ENCODE measurements at places on chromosomes 3 and 15.

DNA sequence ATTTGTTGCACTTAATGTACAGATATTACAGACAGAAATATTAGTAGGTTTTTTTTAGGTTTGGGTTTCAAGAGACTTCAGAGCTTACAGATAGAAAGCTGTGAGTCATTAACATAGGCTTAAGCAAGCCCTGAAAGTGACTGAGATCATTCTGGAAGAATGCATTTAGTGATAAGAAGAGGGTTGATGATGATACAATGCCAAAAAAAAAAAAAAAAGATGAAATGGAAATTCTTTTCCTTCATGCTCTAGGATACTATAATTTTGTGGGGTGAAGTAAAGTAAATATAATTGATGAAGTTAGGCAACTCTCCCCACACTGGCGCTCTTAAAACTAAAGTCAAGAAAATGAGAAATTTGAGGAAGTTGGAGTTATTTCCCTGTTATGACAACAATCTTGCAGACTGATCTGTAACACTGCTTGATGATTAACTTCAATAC lies 169.4 kb upstream of the ZNF385D start:
- no peak for DNase-seq

GRCh38 chr3:30702828-30703397 lies 96.5 kb downstream of the TGFBR2 start:
- DNase-seq: no peak

GRCh38 chr15:34154725-34155204 lies 52.9 kb downstream of the PGBD4 start:
- DNase-seq: no peak

- no peak for DNase-seq
These were observed 299.9 kb downstream of the UACA start for GRCh38 chr15:70463453-70463834.

DNA sequence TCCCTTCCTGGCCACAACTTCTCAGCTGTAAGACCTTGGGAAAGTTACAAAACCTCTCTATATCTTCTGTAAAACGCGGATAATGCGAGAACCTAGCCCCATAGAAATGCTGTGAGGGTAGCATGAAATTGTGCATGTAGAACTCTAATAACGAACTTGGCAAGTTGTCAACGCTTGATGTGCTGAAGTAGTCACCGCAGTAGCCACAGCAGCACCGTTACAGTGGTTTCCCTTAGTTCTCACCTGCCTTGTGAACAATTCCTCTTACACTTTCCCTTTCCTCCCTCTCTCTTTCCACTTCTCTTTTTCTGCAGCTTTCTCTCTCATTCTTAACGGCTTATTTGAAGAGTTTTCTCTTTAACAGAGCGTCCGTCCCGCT lies 447 bp upstream of the SHQ1 start:
- no peak for DNase-seq

GRCh38 chr3:29212789-29213433 lies 68.0 kb upstream of the RBMS3 start:
- DNase-seq: no peak

DNA sequence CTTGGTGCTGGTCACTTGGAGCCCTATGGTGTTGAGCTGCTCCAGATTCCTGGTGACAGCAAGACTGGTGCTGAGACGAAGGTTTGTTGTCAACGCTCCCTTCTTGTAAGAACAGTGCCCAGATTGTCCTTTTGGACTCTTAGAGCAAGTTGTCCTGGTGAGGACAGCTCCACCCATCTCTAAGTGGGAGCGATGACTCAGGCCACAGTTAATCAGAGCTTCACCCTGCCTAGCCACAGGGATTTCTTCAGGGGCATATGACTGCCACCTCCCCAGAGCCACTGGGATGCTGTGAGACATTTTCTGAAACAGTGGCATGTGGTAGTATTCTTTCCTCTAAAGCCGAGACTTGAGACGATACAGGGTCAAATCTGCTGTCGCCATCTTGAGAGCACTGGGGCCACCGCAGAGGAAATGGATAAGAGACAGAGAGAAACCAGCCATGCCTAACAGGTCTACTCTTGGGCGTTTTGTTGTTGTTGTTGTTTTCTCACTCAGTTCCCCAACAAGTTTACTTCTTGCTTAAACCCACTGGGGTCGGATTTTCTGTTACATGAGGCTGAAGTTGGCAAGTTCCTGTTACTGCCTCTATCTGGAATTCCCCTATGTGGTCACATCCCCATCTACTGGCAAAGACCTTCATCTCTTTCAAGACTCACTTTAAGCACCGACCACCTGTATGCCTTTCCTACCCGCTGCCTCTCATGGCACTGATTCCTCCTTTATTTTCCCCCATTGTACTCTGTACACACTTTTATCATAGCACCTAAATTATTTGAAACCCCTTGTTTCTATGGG lies 16.0 kb upstream of the PCOLCE2 start:
- DNase-seq: no peak

DNA sequence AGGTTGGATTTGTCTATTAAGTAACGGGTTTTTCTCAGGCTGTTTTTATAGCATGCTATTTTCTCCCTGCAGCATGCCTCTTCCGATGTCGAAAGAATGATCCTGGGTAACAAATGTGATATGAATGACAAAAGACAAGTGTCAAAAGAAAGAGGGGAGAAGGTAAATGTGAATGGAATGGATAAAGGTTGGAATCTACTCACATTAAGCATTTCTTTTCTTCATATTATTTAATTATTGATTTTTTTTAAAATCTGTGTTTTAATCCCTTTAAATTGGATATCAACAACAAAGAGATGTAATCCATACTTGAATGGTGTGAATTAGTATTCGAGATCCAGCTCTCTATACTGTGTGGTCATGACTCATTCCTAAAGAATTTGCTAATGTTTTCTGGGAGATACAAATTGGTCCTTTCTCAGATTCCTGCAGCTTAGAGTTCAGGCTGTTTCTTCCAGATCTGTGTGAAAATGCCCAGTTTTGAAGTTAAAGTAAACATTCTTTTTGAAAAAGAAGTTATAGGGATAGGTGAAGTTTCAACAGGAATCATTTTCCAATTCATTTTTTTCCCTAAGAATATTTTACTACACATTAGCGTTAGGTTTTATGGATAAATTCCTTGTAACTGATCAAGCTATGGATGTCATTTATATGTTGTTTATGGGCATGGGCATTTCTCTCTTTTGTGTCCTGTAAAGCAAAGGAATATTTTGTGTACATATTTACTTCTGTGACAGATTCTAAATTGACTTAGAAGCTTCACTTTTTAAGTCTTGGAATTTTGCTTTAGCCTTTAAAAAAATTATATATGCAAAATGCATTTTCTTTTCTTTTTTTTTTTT lies 20.8 kb upstream of the APH1B start:
- DNase-seq: no peak

DNA sequence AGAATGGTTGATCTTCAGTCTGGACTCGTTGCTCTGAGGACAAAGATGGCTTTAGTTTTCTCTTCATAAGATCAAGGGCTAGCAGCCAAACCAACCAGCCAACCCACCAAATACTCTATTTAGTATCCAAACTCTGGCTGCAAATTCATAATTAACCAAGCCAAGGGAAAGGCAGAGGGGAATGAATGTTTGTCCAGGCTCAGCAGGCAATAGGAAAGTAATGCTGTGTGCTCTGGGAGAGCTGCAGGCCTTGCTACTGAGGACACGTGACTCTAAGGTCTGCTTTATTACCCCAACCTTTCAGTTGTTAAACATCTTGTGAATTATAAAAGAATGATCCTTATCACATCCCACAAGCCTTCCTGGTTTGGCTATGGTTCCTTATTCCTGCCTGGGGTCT lies 52.3 kb upstream of the GALNT15 start:
- no peak for DNase-seq

GRCh38 chr15:26628071-26628470 lies 144.8 kb downstream of the GABRB3 start:
- no peak for DNase-seq

- no peak for DNase-seq
These were observed 56.4 kb downstream of the PLD1 start for GRCh38 chr3:171753665-171754408.

GRCh38 chr15:60682115-60682514 lies 203.2 kb upstream of the ICE2 start:
- DNase-seq: no peak

DNA sequence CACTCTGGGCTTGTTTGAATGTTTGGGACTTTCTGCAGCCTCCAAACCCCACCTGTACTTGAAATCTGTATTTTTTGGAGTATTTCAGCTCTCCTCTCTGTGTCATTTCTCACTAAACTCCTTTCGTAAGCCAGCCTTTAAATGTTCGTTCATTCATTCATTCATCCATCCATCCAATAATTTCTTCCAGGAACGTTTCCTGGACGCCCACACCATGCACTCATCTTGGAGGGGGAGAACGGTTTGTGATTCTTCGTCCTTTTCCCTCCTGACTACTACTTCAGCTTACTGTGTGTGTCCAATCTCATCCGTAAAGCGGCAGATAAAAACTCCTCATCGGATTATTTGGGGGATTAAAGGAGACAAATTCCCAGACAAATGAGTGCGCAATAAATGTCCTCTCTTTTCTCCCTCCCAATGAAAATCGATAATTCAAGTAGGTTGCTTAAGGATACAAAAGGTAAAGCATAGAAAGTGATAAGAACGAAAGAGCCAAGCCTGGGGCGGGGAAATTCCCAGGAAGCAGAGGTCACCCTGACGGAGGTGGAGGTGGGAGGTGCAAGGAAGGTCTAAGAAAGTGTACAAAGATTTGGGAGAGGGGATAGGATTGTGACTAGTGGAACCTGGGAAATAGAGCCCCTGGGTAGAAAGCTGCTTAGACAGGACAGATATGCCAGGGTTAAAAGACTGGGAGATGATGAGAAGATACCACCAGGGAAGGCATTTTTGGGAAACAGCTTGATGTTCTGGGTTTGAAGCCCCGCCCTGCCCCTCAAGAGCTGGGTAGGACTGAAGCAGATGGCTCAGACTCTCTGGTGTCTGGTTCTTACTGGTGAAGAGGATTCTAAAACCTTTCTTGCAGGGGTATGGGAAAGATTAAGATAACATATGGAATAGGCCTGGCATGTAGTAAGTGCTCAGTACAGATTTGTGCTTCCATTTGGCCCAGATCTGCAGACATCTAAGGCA lies 896 bp upstream of the KLHL25 start:
- no peak for DNase-seq

DNA sequence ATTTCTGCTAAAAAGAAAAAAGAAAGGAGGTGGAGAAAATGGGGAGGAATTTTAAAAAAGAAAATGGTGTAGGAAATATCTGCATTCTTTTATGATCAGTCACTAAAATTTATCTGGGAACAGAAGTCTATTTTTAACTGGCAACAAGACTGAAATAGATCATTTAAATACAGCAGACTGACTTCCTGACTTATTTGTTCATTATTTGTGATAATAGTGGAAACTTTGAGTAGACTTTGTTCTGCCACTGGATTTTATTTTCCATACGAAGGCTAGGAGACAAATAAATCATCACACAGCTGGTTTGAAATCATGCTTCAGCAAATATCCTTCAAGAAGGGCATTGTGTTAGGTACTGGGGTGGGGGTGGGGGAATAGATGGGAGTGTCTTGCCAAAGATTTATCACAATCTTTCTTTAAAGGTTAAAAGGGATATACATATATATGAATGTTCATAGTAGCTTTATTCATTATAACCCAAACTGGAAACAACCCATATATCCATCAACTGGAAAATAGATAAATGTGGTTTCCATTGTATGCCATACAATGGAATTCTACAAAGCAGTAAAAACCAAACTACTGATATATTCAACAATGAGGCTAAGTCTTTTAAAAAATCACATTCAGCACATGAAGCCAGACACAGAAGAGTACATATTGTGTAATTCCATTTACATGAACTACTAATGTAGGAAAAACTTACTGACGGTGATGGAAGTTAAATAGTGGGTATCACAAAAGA lies 4.7 kb upstream of the CLASP2 start:
- no peak for DNase-seq

- no peak for DNase-seq
These were observed 288.8 kb downstream of the CNTN6 start for GRCh38 chr3:1381647-1382036.

DNA sequence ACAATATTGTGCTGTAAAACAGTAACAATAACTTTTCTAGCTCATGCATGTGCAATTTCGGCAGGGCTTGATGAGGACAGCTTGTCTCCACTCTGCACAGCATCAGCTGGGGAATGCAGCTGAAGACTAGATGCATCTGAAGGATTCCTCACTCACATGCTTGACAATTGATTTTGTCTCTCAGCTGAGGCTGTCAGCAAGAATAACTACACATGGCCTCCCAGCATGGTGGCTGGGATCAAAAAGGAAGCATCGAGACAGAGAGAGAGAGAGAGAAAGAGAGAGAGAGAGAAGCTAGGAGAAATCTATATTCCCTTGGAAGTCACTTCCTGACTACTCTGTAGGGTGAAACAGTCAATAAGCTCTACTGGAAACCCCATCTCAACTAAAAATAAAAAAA lies 487.1 kb downstream of the PLOD2 start:
- no peak for DNase-seq

- no peak for DNase-seq
These were observed 6.2 kb upstream of the LXN start for GRCh38 chr3:158678687-158679086.

- DNase-seq: no peak
These were observed 173.2 kb downstream of the THSD4 start for GRCh38 chr15:71288348-71288955.

DNA sequence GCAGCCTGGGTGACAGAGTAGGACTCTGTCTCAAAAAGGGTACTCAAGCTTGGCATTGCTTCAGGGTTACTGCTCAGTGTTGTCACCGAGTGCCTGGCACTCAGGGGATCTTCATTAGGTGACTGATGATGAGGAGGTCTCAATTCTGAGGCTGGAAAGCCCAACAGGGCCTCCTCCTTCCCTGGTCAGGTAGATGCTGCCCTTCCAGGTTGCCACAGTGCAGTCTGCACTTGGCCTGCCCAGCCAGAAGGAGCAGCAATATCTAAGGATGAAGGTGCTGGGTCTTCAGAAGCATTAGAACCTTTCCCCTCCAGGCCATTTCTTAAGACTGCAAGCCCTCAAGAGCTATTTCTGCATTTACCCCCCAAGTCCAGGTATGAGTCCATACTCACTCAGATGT lies 42.0 kb downstream of the PGPEP1L start:
- no peak for DNase-seq

DNA sequence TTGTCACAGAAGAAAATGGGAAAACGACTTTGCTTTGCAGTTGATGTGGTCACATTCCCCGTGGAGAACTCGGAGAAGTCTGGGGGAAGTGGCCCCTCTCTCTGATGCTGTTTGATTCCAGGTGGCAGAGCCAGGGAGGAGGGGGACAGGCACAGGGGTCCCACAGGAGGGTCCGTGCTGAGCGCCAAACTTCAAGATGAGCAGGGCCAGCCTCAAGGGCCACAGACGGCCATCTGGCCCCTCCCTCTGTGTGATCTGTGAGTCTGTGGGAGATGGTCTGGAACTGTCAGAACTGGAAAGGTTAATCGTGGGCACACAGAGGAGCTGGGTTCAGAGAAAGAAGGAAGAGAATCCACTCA lies 23.1 kb upstream of the CORO2B start:
- no peak for DNase-seq

GRCh38 chr3:116586285-116586944 lies 123.2 kb upstream of the TUSC7 start:
- no peak for DNase-seq

- DNase-seq: no peak
These were observed 62.1 kb upstream of the CGNL1 start for GRCh38 chr15:57314221-57314620.

Data from activated T-helper 2 cell treated with anti-CD3 and anti-CD28 coated beads, Interferon-gamma antibody, Interleukin-2, Interleukin-4, amounts not matched to agents 10 μg/mL and 5 μg/mL and 100 μg/mL, durations not matched to agents 14 hours and 24 hours and 36 hours (primary cell).